Mucosa of gallbladder (tissue), 1 donor: ENCODE measurements at places on chromosomes 3 and 15. TPM values are rescaled to one million over a fixed set of nuclear protein-coding genes. Genes with fewer than 3 reads are reported as not detected.

ERICH6 gene
- 0.09 TPM for total RNA-seq

OXSM gene
- total RNA-seq = 12.7 TPM

AGBL1 gene
- total RNA-seq = not detected

RNU5B-1 gene
- 18.4 TPM for total RNA-seq

GOLGA8T gene
- 0.66 TPM for total RNA-seq

STAC gene
- total RNA-seq = 11.9 TPM

ASB7 gene
- 13.4 TPM for total RNA-seq

RFTN1 gene
- 11.4 TPM for total RNA-seq

BCL2A1 gene
- total RNA-seq = 1.9 TPM

HYAL1 gene
- total RNA-seq = 82.4 TPM
